T-helper 1 cell (primary cell): ENCODE measurements at places on chromosomes 5 and 9.

GRCh38 chr5:55897905-55898304 lies 46.7 kb downstream of the IL31RA start:
- DNase-seq = no peak

GRCh38 chr5:150587856-150588595 lies 52.4 kb upstream of the SYNPO start:
- DNase-seq = no peak

GRCh38 chr5:5409151-5409810 lies 13.2 kb upstream of the ICE1 start:
- no peak for DNase-seq

- no peak for DNase-seq
Observed at GRCh38 chr9:134600836-134601638, 40.6 kb upstream of the COL5A1 start.

GRCh38 chr5:146291421-146292074 lies 47.1 kb upstream of the POU4F3 start:
- no peak for DNase-seq

- DNase-seq = no peak
Observed at GRCh38 chr9:81594415-81594814, 94.9 kb downstream of the TLE1 start.

DNA sequence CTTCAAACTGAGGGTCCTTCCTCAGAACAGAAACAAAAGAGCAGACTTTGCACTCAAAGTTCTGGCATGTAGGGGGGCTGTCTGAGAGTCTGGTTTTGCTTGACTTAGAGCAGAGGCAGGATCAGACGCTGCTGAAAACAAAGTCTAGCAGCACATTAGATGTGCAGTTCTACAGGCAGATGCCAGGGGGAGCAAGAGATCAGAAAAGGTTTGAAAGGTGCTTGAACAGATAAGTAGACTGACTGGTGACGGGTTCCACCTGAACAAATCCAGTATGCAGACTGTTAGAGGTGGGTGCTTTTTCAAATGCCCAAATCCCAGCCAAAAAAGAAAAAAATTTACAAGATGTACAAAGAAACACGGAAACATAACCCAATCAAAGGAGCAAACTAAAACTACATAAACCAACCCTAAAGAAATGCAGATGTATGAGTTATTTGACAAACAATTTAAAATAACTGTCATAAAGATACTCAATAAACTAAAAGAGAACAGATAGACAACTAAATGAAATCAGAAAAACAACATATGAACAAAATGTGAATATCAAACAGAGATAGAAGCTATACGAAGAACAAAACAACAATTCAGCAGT lies 194.7 kb upstream of the FREM1 start:
- peak; percentile 36 for DNase-seq

DNA sequence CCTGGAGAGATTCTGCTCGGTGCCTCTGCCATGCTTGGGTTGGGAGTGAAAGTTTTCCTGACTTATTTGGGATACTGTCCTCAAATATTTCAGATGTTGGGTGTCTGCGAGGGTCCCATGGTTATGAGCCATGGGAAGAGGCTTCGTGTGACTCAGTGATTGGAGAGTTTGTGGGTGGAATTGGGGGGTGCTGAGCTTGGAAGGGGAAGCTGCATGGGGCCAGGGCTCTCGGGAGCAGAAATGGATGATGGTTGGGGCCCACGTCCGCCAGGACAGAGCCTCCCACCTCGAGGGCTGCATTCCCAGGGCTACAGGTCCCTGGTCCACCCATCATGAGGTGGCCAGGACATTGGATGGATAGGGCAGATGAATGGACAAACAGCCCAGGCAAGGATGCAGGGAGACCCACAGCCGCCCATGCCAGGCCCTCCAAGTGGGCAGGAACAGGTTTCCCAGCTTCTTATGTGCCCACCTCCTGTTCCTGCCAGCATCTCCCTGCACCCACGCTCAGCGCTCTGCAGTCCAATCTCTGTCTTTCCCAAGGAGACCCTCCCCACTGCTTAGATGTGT lies 5.5 kb downstream of the OBP2B start:
- DNase-seq = no peak

- no peak for DNase-seq
Observed at GRCh38 chr5:32505756-32506155, 61.2 kb upstream of the ZFR start.

DNA sequence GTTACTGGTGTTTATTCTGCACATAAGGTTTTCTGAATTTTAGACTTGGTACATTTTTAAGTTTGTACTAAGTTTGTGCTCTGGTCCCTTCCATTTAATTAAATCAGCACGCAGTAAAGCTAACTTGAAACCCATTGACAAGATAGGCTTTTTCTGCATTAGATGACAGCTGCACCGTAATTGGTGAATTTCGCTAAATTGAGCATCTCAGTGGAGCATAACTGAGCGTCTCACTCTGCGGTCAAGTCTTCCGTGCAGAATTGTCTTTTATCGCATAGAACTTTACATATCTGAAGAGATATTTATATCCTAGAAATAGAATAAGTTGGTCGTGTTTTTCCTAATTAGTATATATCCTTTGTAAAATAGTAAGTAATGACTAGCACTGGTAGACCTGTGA lies 4.1 kb downstream of the SUB1 start:
- no peak for DNase-seq

DNA sequence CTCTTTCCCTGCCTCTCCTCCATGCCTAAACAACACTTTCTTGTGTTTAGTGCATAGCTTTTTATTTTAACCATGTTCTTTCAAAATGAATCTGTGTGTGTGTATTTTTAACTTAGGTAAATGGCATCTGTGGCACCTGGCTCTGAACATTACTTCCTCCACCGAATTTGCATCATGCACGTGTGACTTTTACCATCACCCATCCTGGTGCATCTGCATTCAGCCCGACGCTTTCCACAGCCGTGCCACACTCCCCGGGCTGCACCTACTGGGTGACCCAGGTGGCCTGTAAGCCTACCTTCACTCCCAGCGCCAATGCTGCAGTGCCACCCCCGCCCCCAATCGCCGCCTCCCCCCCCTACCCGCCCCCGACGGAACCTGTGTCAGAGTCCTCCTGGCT lies 12.7 kb upstream of the FCN1 start:
- no peak for DNase-seq

DNA sequence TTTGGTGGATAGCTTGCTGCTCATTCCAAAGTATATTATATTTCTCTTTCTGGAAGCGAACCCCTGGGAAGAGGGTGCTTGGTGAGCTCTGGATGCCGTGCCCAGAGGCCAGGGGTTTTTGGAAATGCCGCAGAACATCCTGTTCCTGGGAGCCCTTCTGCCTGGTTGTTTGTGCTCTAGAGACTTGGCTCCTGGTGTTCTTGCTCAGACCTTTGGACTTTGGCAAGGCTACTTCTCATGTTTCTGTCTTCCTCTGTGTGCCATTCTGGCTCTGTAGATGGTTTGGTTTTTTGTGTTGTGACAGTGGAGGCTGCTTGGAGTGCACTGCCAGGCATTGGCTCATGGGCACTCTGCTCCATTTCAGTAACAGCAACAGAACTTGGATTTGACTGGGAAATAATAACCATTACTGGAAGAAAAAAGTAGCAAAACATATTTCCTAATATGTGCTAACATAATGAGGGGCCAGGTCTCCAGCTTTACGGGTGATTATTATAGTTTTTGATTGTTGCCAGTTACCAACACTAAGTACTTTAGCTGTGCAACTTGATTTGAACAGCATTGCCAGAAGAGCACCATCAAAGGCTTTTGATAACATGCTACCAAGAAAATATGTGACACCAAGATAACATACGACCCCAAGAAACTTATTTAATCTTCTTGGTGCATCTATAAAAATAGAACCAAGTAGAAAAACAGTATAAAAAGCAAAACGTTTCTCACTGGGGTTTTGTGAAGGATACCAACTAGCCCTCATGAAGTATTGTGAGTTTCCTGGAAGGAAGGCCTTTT lies 94.2 kb downstream of the PCSK1 start:
- DNase-seq = no peak

- DNase-seq = no peak
Observed at GRCh38 chr9:121752929-121753328, 101.5 kb downstream of the DAB2IP start.
